ENCODE measurements at places on chromosomes 2 and 18.

DNA sequence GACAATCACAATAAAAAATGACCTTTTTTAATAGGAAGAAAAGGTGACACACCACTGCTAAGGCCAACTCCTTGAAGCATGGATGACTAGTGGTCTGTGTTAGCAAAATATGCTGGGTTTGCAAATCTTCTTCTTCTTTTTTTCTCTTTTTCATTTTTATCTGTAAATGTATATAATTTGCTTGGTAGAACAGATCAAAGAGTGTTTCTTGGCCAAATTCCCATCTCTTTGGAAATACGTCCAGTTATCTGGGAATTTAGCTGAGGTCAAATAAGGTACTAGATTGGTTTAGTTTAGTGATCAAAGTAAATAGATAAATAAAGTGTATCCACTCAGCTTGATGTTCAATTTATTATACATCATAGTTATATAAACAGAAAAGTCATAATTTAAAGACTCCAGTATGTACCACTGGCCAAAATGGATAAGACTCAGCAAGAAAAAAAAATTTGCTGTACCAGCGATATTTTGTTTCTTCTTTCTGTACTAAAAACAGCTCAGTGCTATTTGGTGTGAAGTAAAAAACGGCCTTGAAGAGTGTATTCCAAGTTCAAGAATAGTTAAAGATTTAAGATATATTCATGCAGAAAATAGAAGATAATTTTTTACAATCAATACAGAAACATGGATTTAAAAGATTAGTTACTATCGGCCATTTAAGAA lies 738.6 kb upstream of the PIK3C3 start:
- DNase-seq = no peak

GRCh38 chr2:10452956-10453904 lies 5.1 kb upstream of the ODC1 start:
- DNase-seq = no peak

DNA sequence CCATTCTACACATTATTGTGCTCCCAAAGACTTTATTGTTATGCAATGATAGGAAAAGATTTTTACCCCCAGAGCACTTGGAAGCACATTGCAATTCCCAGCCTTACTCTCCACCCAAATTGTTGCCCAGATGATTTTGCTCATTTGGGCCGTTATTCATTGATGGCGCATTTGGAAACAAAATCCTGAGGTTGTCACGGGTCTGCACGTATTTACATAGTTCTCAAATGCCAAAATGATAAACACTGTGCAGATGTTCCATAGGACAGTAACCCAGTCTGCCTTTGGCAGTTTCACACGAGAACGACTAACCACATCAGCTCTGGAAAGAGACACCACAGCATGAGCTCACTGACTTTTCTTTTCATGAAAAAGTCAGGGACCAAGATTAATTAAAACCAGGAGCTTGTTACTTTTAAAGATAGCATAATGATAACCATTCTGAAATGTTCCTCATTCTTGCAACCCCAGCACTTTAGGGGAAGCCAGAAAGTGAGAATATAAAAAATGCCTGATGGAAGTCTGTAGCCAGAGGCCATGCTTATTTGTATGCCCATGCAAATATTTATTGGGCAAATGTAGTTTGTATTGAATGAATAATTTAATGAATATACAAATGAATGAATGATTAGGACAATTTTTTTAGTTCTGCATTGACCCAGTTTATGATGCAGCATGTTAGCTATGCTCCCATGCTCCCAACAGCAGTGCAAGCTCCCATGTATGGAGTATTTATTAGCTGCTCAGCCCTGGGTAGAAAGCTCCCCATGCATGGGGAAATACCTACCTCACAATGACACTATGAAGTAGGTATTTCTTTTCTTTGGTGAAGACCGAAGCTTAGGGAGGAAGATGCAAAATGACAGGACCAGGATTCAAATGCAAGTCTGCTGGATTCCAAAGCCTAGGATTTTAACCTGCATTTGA lies 84.6 kb downstream of the MAIP1 start:
- peak; percentile 83 for DNase-seq

DNA sequence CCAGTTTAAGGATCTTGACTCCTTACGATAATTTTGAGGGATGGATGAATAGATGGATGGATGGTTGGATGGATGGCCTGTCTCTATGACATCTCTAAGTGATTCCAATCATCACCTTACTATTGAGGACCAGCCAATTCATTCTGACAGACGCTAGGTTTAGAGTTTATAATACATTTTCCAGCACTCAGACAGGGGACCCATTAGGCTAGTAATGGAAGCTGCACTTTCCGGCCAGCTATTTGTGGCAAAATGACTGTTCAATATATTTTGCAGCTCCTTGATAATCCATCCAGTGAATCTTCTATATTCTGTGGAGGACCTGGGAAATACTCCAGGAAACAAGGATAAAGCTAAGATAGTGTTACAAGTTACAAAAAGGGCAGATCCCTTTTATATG lies 262.9 kb downstream of the TDRD15 start:
- DNase-seq = no peak

DNA sequence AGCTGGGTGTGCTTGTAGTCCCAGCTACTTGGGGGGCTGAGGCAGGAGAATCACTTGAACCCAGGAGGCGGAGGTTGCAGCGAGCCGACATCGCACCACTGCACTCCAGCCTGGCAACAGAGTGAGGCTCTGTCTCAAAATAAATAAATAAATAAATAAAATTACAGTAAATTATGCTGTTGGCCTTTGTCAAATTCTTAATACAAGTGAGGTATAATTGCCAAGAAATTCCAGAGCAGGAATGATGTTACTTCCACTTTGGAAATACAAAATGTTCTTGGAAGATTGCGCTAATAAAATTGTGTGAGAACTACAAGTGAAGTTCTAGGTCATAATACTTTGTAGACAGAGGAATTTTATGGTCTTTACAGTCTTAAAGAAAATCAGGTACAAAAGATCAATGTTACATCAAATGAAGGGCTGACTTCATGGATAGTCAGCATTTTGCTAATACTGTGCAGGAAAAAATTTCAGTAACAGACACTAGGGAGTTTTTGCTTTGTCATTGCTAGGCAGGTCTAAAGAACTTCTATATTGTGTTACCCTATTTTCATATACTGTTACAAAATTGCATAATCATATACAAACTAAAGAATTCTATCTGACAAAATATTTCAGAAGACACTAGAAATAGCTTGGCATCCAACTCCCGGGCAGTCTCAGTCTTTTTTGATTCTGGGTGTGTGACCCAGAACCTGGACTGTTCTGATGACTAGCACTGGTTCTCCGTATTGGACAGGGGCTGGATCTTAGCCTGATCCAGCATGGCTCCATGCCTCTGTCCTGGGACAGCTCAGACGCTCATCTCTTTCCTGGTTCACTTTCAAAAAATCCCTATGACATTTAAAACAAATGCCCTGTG lies 76.0 kb upstream of the STK17B start:
- DNase-seq = no peak

GRCh38 chr2:10499911-10500521 lies 51.9 kb upstream of the ODC1 start:
- no peak for DNase-seq

DNA sequence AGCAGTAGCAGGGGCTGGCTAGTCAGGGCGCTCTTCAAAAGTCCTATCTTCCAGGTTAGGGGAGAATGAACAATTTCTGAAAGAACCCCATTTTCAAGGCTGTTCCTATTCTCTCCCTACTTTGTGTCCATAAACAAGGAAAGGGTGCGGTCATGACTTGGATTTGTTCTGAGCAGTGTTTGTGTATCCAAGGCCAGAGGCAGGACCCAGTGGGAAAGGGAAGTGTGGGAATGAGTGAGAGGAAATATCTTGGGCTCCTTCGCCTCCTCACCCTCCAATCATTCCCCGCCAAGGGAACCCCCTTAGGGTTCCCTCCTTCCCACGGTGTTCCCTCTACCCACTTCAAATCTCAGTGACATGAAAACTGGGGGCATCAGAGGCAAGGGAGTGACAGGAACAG lies 25.5 kb upstream of the SPTBN1 start:
- DNase-seq = no peak

- no peak for DNase-seq
Measured at GRCh38 chr2:105177536-105178254, 63.8 kb upstream of the GPR45 start.

DNA sequence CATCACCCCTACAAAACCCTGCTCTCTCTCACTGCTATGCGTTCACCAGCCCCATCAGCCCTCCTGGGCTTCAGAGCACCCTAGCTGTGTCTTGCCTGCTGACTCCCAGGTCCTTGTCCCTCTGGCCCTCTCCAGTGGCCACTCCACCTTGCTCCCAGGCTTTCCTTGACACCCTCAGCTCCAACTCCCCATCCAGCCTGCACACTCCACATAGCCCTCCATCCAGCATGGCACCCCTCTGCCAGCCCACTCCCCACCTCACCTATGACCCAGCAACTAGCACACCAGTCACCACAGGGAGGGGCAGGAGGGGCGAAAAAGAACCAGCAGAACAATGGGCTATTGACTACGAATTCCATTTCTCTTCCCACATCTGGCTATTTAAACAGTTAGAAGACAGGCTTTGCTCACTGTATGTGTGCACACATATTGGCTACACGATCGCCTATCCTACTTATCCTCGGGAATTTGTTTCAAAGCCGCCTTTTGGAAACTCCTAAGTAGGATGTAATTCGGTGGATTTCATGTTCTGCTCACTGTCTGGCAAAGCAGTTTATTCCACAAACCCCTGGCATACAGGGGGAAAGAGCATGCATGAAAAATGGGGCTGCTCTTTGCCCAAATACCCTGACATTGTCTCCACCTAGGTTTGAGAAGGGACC lies 195.3 kb downstream of the SMAD2 start:
- no peak for DNase-seq

DNA sequence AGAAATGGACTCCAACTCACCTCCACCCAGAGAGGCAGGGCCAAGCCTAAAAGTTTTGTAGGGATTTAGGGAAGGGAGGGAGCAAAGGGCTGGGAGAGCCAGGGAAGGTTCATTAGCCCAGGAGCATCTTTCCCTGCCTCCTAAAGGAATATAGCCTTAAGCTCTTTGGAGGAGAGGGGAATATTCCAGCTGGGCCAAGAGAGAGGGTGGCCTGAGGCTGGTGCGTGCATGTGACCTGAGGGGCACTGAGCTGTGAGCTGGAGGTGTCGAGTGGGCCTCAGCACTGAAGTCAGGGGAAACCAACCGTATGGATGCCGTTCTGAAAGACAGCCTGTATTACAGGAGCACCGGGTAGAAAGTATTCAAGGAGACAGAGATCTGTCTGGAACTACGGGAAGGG lies 112.6 kb downstream of the KLHL29 start:
- DNase-seq = no peak

DNA sequence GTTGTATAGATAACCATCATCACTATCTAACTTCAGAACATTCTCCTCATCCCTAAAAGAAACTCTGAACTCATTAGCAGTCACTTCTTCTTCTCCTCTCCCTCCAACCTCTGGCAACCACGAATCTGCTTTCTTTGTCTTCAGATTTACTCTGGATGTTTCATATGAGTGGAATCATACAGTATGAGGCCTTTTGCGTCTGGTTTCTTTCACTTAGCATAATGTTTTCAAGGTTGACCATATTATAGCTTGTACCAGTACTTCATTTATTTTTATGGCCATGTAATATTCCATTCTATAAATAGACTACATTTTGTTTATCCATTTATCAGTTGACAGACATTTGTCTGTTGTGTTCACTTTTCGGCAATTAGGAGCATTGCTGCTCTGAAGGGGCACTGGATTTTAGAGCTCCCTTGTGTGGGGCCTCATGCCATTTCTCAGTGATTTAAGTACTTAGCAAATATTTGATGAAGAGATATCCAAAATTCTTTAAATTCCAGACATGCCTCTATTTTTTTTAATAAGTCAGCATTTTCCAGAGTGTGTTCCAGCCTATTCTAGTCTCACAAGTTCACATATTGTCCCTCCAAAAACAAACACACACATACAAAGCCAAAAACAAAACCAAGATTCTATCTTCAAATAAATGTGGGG lies 22.5 kb upstream of the MAP3K20 start:
- no peak for DNase-seq

GRCh38 chr18:35089891-35090550 lies 48.8 kb downstream of the MAPRE2 start:
- no peak for DNase-seq

DNA sequence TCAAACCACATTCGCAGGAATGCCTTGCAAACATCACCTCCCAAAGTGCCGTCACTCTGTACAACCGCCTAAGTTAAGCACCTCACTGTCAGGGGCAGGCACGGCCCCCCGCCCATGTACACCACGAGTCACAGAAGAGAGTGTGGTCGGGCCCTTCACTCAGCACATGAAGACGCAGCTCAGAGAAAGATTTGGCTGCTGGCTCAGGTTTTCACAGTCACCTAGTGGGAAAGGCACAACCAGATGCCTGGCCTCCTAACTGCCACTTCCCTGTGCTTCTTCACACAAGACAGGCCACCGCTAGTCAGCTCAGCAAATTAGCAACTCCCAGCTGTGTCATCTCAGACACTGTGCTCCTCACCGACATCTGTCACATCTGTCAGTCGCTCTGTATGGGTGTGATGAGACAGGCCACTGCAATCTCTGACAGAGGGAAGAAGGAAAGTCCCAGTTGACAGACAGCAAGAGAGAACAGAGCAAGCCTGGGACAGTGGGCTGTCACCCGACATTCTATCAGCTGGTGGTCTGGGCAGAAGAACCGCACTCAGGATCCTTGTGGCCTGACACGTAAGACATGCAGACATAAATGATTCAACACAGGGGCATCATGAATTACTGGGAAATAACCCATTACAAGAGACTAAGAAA lies 60.8 kb downstream of the CRACDL start:
- no peak for DNase-seq

- DNase-seq = no peak
Measured at GRCh38 chr2:27829791-27830190, 58.3 kb downstream of the MRPL33 start.

GRCh38 chr18:3814816-3815215 lies 364.8 kb downstream of the TGIF1 start:
- peak; percentile 86 for DNase-seq

- DNase-seq = no peak
Measured at GRCh38 chr2:80257450-80257849, 47.1 kb downstream of the LRRTM1 start.

GRCh38 chr2:189608795-189609422 lies 28.3 kb upstream of the SLC40A1 start:
- DNase-seq = peak; percentile 78

GRCh38 chr18:79922971-79923411 lies 28.5 kb downstream of the SLC66A2 start:
- DNase-seq = no peak

DNA sequence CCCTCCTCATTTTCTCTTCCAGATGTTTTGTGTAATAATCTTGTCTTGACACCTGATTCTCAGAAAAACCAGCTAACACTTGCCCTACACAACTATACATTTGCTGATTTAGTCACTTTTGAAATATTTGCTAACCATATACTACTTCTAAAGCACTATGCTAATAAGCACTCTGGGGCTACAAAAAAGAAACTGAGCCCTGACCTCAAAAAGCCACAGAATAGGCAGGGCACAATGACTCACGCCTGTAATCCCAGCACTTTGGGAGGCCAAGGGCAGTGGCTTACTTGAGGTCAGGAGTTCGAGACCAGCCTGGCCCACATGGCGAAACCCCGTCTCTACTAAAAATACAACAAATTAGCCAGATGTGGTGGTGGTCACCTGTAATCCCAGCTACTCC lies 266.0 kb downstream of the RAD51AP2 start:
- peak; percentile 45 for DNase-seq

All from HCEC 1CT (cell line).